Activated CD4-positive, alpha-beta T cell treated with anti-CD3 and anti-CD28 coated beads, Interleukin-2, amount 50 U/mL, for 24 hours (primary cell): ENCODE measurements at places on chromosomes 5 and 9.

GRCh38 chr5:10743951-10744350 lies 17.1 kb downstream of the DAP start:
- no peak for DNase-seq

DNA sequence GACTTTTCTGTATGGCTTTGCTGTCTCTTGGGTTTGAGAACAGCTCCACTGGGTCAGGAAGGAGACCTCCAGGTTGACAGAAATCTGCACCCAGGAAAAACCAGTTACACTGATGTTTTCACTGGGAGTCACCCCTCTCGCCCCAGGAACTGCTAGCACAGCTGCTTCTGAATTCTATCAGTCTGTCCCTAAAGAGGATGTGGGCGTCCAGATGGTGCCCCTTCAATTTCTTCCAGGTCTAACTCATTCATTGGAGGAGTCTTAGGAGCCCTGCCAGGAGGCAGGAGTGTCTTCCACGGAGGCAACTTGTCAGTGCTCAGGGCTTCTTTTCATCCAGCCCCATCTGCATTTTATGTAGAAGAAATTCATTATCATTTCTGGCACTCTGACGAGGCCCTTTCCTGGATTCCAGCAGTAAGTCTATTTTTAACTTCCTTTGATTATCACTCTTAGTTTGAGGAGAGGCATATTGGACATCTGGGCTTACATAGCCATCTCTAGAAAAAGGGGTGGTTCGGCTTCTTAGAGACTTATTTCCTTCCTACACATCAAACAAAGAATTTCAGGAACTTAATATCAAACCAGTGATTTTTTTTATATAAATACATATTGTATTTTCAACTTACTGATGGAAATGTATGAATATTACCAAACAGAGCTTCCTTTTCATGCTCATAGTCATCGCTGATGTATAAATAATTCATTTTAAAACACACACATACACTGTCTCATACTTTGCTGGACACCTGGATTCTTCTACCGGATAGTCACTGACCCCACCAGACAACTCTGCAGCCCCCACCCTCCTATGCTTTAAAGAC lies 148.8 kb downstream of the IRX2 start:
- no peak for DNase-seq

DNA sequence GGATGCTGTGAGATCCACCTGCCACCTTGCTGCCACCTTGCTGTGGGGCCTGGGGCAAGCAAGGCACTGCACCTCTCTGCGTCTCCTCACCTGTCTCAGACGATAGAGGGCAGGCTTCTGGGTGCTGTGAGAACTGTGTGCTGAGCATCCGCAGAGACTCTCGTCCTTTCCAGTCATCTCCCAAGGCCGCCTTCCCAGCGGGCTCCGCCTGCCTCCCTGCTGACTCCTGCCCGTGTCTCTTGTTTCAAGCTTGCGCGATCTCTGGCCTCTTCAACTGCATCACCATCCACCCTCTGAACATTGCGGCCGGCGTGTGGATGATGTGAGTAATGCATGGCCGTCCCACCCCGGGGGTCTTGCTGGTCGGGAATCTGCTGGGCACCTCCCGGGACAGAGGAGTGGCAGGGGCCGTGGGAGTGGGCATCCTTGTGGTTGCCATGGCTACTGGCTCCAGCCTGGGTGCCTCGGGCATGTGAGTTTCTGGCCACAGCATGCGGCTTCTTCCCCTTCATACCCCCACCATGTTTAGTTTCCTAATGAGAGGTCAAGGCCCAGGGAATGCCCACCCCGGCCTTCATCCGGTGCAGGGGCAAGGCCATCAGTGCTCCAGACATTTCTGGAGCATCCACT lies 3.6 kb downstream of the CACFD1 start:
- DNase-seq: no peak

GRCh38 chr9:130383350-130383715 lies 61.4 kb upstream of the ASS1 start:
- DNase-seq: no peak

GRCh38 chr9:5630081-5630507 lies 1.2 kb downstream of the RIC1 start:
- DNase-seq: no peak

GRCh38 chr9:72977670-72978069 lies 24.8 kb upstream of the ALDH1A1 start:
- DNase-seq: no peak

- DNase-seq: no peak
These were observed 990.5 kb downstream of the TLE1 start for GRCh38 chr9:80698725-80699410.

- no peak for DNase-seq
These were observed 467.0 kb downstream of the CDH10 start for GRCh38 chr5:24177821-24178220.

DNA sequence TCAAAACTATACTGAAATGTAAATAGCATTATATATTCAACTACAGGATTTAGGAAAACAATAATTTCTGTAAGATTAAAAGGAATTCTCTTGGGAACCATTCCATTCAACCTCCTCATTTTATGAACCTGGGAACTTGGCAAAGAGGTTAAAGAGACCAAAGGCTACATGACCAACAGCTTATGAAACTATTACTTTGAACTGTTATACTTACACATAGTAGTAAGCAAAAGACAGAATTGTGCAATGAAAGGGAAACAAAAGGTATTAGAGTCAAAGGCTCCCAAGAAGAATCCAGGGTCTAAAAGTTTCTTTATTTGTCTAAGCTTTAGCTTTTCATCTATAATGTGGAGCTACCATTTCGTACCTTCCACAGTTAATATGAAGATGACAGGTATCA lies 7.2 kb downstream of the C9orf72 start:
- DNase-seq: no peak

- no peak for DNase-seq
These were observed 6.0 kb downstream of the BARX1 start for GRCh38 chr9:93949073-93949693.

DNA sequence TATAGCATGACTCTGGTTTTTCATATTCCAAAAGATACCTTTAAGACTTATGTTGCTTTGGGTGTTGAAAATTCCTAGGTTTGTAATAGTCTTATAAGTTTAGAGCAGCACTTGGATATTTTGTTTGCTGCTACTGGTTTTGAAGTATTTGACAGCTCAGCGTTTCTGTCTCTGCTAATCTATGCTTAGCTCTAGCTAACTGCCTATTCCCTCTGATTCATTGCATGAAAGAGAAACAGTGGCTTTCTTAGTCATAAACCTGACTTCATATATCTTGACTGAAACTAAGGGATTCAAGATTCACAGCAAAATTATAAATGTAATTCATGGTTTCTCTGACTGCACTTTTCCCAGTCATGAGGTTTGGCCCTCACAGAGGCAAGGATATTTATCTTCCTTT lies 35.6 kb upstream of the ANXA1 start:
- no peak for DNase-seq

DNA sequence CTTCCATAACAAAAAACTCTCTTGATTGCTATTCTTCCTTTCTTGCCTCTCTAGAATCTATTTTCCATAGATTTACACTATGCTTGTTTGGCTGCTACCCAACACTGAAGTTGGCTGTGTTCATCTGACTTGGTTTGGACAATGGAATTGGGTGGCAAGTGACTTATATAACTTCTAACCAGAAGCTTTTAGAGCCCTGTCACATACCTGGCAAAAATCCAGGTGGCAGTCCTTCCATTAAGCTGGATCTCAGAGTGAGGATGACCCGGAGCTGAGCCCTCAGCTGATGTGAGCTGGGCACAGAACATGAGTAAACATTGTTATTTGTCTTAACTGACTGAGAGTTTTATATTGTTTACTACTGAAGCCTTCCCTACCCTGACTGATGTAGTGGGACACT lies 225.7 kb downstream of the TLR4 start:
- no peak for DNase-seq

DNA sequence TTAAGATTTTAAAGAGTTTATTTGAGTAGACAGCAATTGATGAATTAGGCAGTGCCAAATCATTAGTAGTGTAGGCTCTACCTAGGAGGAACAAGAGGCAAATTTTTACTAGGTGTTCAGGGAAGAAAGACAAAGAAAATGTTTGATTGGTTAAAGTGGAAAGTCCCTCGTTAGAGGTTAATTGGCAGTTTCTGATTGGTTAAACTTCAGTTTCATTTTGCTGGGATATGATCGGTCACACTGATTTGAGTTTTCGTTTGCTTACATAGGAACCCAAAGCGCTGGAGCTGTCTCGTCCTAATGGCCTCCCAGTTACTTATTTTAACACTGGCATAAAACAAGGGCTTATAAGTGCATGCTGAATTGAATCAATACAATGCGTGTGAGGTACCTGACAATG lies 15.1 kb downstream of the DMAC1 start:
- DNase-seq: no peak

- DNase-seq: no peak
These were observed 29.5 kb downstream of the RXRA start for GRCh38 chr9:134355561-134356279.
